ENCODE measurements at places on chromosomes 16 and 17. TPM values are rescaled to one million over a fixed set of nuclear protein-coding genes. Genes with fewer than 3 reads are reported as not detected.
A peak's percentile ranks its signal among the peaks of the same experiment; 100 is the strongest.

Gene NXPH3
- 0.90 TPM for total RNA-seq

Gene ATP2C2
- not detected for total RNA-seq

Gene PLA2G15
- 35.3 TPM for total RNA-seq

Gene KRTAP2-1
- total RNA-seq: not detected

Gene UBTF
- 37.5 TPM for total RNA-seq

Gene SLC13A2
- not detected for total RNA-seq

Gene CMTM2
- not detected for total RNA-seq

Gene ZPBP2
- not detected for total RNA-seq

Gene KIFC3
- 63.8 TPM for total RNA-seq

Gene SLFN11
- total RNA-seq: 55.7 TPM

Gene NPIPA8
- total RNA-seq: not detected

Gene RHOT1
- total RNA-seq: 26.6 TPM

GRCh38 chr17:44977065-44977464, 9.0 kb upstream of the C1QL1 start:
- DNase-seq: no peak

- DNase-seq: no peak
These were observed 1.0 kb upstream of the RAB26 start for GRCh38 chr16:2147378-2147777.

GRCh38 chr17:54968988-54969332, 395 bp downstream of the STXBP4 start:
- DNase-seq: peak; percentile 14

DNA sequence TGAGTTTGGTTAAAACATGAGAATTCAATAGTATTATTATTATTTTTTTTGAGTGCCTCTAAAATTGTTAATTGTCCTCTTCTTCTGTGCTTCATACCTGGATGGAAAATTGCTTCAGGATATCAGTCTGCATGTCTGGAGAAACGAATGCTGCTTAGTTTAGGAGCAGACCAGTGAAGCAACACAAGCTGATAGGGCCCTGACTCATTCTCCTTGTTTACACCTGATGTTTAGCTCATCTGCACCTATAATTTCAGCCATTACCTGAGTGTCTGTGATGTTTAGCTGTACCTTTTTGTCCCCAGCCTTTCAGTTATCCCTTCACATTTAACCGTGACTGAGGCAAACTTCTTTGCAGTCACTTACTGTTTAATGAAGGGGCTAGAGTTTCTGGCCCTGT, 14.8 kb downstream of the SNTB2 start:
- no peak for DNase-seq

- no peak for DNase-seq
These were observed 192.7 kb downstream of the MRTFB start for GRCh38 chr16:14263769-14264168.

GRCh38 chr16:51134269-51134812, 16.7 kb downstream of the SALL1 start:
- no peak for DNase-seq

DNA sequence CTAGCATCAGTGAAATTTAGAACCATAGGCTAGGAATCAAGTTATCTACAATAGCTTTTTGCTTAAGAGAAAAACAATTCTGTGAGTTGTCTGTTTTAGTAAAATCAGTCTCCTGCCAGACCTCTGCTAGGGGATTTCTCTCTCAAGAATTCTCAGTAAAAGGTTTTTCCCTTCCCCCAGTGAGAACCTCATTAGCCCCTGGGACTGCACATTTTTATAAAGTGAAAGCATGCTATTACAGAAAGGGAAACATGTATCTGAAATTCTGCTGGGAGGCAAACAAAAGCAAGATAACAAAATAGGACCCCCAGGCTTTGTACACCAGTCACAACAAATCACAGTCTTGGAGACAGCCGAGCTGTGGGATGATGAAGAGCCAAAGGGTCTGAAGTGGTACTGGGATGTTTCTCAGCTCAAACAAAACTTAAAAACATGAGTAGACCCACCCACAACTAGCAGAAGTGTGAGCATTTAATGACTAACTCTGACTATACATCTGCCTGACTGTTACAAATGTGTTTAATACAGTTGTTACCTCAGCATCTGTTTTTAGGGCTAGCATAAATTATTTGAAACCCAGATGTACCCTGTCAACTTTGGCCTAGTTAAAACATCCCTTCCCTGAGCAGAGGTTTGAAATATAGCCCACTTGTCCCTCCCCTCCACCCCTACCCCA, 20.0 kb upstream of the GLG1 start:
- no peak for DNase-seq

GRCh38 chr17:60679287-60679686, 1.6 kb downstream of the BCAS3 start:
- no peak for DNase-seq

GRCh38 chr16:53846971-53847370, 143.0 kb downstream of the FTO start:
- DNase-seq: no peak

DNA sequence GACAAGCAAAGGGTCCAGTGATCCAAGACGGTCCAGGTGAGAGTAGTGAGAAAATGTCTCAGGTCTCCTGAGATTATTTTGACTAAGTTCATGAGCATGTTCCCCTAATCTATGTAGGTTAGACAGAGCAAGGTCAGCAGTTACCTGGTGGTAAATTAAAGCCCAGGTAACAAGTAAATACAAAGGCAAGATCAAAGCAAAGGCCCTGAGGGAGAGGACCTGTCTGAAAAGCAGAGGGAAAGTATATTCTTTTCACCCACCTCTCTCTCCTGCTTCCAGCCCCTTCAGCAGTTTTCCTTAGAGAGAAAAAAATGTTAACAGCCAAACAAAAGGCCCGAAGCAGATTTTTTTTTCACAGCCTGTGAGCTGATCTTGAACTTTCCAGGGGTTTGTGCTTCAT, 302.7 kb downstream of the MAP2K6 start:
- DNase-seq: no peak

DNA sequence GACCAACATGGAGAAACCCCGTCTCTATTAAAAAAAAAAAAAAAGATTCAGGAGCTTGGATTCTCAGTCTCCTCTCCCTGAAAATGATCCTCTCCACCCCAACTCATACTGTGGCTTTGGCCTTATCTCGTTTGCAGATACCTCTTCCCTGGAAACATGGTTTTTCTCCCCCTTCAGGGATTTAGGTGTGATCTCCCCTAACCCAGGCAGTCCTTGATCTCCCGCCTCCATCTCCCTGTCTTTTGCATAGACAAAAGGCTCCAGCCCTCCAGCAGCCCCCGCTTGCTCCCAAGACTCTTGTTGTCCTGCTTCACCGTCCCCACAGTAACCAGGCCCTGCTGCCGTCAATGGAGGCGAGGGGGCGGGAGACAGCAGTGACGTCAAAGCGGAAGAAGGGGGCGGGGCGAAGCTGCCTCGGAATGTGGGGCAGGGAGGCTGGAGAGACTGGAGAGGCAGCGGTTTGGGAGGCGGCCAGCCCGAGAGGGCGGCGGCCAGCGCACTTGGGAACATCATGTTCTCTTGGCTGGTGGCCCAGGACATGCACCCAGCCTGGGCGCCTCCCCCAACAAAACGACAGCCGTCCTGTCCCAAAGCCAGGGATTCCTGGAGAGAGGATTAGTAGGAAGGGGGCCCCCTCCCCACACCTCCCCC, 1.9 kb upstream of the PER1 start:
- DNase-seq: peak; percentile 96

GRCh38 chr16:81650982-81651562, 128.0 kb upstream of the PLCG2 start:
- no peak for DNase-seq

- DNase-seq: no peak
These were observed 1.5 kb downstream of the MCRIP1 start for GRCh38 chr17:81831563-81831956.

DNA sequence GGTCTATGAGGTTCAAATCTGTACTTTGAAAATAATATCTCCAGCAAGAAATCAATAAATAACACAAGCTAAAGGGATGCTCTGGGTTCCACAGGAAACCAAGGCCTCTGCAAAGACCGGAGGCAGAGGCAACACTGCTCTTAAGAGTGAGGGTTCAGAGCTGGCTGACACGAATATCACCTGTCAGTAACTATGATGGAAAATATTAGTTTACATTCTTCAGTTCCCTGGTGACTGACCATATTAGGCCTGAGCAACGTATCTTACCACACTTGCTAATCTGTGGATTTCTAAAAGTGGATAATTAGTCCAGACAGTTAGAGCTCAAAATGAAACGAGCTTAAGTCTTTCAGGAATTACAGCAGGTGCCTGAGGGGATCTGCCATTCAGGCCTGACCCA, 459.3 kb downstream of the HS3ST3B1 start:
- DNase-seq: no peak

- DNase-seq: no peak
These were observed 15.3 kb upstream of the TNFRSF13B start for GRCh38 chr17:16987066-16987829.

- no peak for DNase-seq
These were observed 91.4 kb upstream of the GSE1 start for GRCh38 chr16:85521552-85522307.

GRCh38 chr16:71264299-71264698, 24.9 kb downstream of the CMTR2 start:
- DNase-seq: no peak

GRCh38 chr16:81928271-81928918, 82.9 kb downstream of the SDR42E1 start:
- no peak for DNase-seq

DNA sequence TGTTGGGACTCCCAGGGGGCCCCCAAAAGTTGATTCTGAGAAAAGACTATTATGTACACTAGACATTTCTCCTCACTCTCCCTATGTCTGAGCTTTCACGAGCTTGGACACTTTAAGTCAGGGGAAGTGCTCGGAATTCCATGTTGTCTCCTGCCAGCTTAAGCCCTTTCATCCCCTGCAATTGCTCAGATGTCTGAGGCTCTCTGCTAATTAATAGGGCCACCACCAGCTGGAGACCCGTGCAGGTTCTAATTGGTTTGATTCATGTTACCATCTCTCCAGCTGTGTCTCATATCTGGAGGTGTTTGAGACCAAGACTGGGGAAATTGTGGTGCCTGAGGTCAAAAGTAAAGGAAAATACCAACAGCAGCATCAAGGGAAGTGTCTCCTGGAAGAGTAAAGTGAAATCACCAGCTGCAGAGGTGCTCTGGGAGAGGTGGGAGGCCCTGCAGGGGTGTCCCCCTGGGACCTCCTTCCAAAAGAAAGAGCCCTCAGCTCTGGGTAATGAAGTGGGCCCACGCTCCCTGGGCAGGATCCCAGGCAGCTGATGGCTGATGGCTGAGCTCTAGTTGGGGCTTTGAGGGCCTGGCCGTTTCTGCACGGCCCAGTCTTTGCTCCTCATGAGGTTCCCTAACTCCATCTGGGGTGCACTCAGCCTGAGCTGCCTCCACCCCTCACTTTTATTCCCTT, 5.8 kb upstream of the UTS2R start:
- no peak for DNase-seq

DNA sequence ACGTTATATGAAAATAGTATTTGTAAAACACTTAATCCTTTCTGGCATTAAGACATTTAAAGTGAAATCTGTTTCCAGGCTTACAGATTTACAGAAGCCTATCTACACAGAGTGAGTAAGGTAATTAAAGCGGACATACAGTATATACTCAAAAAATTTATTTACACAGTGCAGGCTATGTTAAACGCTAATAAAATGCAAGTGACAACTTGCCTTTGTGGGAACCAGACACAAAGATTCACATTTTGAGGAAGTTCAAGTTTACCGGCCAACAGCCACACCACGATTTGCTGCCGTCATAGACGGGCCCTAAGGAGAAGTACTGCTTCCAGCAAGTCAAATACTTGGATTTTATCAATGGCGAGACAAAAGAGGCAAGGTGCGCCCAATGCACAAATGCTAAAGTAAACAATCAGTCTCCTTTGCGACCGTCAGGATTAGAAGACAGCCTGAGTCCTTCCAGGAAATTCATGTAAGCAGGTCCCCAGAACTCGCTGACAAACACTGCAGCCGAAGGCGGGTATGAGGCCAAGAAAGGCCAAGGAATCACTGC, 801 bp downstream of the VPS35 start:
- no peak for DNase-seq

- DNase-seq: no peak
These were observed 41.9 kb upstream of the NSRP1 start for GRCh38 chr17:30074730-30075129.

- DNase-seq: no peak
These were observed 1.1 kb downstream of the SLFN13 start for GRCh38 chr17:35447499-35447898.

DNA sequence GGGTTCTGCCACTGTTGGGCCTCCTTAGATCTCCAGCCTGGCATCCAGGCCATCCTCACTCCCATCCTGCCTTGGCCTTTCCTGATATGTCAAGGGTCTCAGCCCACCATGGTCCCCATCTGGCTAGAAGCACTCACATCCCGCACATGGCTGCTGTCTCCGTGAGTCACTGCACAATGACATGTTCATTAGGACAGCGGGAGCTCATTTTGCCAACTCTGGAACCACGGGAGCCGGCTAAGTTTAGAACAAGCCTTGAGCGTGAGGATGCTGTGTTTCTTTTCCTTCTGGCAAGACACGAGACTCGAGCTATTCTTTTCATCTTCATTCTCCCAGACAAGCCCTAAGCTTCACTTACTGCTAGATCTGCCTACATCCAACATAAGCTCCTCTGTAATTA, 65.7 kb upstream of the KSR1 start:
- DNase-seq: no peak

DNA sequence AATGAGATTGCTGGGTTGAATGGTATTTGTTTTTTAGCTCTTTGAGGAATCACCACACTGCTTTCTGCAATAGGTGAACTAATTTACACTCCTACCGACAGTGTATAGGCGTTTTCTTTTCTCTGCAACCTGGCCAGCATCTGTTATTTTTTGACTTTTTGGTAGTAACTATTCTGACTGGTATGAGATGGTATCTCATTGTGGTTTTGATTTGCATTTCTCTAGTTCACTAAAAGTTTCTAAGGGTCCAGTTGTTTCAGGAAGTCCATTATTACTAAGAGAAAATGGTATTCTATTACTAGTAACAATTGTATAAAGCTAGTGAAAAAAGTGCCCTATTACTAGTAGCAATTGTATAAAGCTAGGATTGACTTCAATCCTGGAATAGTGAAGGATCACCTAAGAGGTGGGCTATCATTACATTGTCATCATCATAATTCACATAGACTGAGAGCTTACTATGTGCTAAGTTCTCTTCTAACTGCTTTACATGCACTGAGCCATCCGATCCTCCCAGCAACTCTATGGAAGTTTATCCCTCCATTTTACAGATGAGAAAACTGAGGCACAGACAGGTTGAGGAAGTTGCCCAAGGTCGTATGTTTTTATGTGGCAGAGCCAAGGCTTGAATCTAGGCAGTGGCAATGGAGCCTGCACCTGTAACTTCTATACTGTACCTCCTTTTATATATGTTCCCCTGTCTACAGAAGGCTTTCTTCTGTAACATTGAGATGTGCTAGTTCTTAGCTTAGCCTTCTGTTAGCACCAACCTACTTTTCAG, 13.4 kb upstream of the SMIM36 start:
- no peak for DNase-seq

DNA sequence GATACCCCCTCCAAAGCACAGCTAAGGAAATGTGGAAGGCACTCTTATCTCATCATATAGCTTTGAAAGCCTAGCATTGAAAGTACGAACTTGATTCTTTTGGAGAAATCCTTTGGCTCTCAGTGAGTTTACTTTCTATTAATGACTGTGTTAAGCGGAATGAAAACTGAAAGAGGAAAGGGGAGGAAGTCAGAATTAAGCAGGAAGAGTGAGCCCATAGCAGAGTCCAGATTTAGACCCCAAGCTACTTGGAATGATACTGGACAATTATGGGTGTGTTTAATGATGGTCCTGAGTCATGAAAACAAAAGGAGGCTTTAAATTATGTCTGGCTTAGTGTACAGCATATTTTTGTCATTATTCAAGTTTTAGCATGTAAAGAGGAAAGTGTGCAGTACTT, 42.2 kb downstream of the TENT4B start:
- no peak for DNase-seq

GRCh38 chr17:40139566-40140058, 725 bp upstream of the CASC3 start:
- no peak for DNase-seq
